ENCODE measurements at places on chromosomes 13 and 19. TPM values are rescaled to one million over a fixed set of nuclear protein-coding genes. Genes with fewer than 3 reads are reported as not detected.

Gene NRTN
- total RNA-seq, result 1.8 TPM

Gene RFPL4AL1
- not detected for total RNA-seq

Gene PEAK3
- total RNA-seq, result 0.32 TPM

Gene FUT2
- not detected for total RNA-seq

Gene KRTDAP
- not detected for total RNA-seq

Gene USHBP1
- total RNA-seq, result 0.07 TPM

Gene ZIM2
- not detected for total RNA-seq
